ENCODE measurements at places on chromosomes 16 and 17.

- no peak for DNase-seq
Observed at GRCh38 chr16:27080895-27081294, 14.2 kb downstream of the C16orf82 start.

- DNase-seq = peak; percentile 82
Observed at GRCh38 chr16:73172241-73172972, 124.5 kb upstream of the ZFHX3 start.

DNA sequence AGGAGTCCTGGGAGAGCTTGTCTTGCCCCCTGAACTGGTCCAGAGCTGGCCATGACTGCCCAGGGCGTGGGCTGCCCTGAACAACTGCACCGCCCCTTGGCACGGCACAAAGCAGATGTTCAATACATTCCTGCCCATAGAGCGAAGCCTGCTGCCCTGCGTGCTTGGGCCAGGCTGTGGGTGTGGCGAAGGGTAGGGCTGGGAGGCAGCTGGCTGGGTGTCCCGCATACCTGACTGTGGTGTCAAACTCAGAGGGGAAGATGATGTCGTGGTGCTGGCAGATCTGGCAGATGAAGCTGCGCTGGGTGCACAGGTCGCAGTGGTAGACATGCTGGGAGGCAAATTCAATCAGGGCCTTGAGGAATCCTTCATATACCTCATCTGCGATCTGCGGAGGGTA is 124.2 kb upstream of the SMURF2 start:
- no peak for DNase-seq

GRCh38 chr17:43018008-43018853 is 4.0 kb downstream of the VAT1 start:
- DNase-seq = peak; percentile 8

GRCh38 chr17:82049521-82049971 is 2.1 kb downstream of the RFNG start:
- DNase-seq = no peak

DNA sequence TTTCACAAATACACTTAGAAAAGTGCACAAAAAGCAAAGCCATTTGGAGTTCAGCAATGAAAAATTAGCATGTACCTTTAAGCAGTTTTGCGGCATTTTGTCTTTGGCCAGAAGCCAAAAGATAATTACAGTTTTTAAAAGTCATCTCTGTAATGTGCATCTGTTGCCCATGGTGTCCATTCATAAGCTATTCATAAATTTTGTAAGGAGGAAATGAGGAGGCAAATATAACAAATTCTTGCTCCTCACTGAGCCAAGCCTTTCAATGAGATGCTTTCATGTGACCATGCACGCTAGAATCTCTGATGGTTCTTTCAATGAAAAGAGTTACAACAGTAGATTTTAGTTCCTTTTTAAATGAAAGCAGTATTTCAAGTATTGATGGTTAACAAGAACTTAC is 247.1 kb upstream of the MON1B start:
- peak; percentile 37 for DNase-seq

DNA sequence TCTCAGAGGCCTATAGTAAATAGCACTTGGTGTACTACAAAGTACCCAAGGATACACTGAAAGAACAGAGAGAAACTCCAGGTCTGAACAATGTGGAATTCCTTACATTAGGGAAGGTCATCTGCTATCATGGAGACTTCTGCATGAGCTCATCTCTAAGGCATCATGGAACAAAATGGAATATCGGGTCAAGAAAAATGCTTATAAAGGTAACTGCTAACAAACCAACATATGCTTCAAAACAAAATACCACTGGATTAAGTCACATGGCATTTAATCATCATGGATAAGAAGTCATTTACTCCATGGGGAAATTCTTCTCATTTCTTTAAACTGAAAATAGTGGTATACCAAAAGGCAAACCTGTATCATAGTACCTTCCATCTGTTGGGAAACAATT is 34.2 kb downstream of the TXNDC11 start:
- DNase-seq = no peak
